Fibroblast of the conjunctiva (primary cell): ENCODE measurements at places on chromosomes 2 and 18.

GRCh38 chr18:51561821-51562220 is 364.3 kb upstream of the MEX3C start:
- DNase-seq = no peak

- no peak for DNase-seq
These were observed 70.5 kb downstream of the FAM168B start for GRCh38 chr2:131022731-131023130.

DNA sequence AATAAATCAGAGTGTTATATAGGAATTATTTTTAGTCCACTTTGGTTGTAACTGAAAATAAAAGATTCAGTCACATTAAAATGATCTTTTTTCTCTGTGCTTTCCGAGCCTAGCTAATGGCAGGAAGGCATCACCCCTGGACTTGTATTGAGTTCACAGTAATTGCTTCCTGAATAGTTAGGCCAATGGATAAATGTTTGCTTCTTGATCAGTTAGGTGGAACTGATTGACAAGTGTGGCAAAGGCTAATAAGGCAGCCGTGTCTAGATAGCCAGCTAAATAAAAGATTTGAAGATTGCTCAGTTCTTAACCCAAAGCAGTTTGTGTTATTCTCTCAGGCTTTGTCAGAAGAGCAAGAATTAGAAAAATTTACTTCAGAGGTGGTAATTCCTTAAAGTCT is 20.8 kb downstream of the FAM171B start:
- no peak for DNase-seq

DNA sequence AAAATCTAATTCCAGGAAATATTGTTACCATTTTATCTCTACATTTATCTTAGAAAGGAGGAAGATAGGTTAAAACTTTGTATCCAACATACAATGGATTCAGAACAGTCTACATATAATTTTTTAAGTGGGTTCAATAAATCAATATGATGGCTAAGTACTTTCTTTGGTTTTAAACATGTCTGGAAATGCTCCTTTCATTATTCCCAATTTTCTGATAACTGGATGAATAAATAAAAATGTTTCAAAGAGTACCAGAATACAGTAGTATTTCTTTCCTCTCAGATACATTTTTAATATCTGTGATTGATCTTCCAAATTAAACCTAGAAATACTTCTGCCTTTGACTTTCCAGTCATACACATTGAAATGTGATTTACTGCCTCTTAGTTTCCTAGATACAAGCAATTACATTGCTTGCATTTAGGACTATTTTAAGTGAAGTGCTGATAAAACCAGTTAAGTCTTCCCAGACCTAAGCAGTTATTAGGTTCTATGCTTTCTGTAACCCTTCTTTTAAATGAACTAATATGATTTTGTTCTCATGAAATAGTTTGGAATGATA is 283.5 kb downstream of the CCDC178 start:
- DNase-seq = no peak

- no peak for DNase-seq
These were observed 21.2 kb downstream of the CAPG start for GRCh38 chr2:85388878-85389538.

GRCh38 chr2:4528773-4529172 is 825.4 kb downstream of the DCDC2C start:
- DNase-seq = no peak

GRCh38 chr18:48108136-48108535 is 177.7 kb upstream of the SMAD2 start:
- no peak for DNase-seq

DNA sequence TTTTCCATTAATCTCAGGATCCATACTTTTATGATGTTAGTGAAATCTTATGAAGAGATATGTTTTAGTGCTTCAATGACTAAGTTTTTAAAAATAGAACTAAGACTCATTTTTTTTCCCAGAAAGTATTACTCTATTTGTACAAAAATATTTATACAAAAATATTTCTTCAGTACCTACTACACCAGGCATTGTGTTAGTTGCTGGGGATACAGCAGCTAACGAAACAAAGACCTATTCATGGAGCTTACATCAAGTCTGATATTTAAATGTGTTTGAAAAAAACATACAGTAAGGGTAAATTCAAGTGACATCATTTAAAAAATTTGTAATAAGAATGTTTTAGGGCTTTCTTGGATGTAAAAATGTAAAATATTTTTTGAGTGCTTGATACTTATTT is 11.6 kb downstream of the VAPA start:
- DNase-seq = no peak

DNA sequence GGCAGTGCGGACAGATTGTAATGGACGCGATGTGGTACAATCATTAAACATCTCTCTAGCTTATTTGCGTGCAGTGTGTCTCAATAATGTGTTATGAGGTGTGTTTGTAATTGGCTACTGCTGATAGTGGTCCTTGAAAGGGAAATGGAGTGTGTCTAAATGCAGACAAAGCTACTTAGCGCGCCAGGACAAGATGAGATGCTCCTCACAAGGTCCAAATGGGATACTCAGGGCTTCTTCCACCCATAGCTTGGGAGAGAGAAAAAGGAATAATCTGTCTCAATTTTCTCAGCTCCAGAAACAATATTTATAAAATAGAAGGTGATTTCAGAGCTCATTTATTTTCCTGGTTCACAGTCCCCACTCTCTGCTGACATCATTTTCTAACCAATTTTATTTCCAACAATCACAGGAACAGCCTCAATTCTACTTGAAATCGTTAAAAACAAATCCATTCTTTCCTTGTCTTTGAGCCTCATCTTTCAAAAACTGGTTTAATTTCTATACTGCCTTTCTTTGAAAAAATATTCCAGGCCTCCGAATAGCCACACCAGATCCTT is 28.5 kb downstream of the GALNT14 start:
- DNase-seq = no peak

DNA sequence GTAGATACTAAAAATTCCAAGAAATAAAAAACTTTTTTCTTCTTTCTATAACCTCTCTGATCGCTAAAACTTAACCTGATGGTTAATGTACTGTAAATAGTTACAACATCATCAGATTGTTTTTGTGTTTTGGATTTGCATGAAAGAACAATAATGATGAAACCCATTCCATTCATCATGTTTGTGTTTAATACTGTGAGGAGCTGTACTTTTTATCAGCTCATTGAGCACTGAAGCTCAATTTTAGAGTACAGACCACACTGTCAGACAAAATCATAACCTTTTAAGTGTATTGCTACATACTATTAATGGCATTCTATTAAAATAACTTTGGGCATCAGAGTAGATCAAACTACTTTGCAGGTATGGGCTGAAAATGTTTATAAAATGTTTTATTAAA is 14.8 kb upstream of the BBS5 start:
- no peak for DNase-seq

GRCh38 chr18:36770315-36770946 is 58.4 kb downstream of the TPGS2 start:
- no peak for DNase-seq

DNA sequence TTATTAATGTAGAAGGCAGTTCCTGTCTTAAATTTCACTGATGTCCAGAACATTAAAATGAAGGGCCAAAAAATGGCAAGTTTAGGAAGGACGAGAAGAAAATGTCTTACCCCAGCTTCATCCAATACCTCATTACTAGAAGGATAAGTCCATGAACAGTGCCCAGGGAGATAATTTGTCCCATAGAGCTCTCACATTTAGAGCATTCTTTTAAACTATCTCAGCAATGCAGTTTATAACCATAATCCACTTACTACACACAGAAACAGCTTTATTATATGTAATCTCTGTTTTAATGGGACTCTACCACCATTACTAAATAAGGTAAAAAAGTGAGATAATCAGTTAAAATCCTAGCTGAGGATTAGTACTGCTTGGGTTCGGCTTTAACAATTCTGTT is 142.5 kb downstream of the PARD3B start:
- no peak for DNase-seq

DNA sequence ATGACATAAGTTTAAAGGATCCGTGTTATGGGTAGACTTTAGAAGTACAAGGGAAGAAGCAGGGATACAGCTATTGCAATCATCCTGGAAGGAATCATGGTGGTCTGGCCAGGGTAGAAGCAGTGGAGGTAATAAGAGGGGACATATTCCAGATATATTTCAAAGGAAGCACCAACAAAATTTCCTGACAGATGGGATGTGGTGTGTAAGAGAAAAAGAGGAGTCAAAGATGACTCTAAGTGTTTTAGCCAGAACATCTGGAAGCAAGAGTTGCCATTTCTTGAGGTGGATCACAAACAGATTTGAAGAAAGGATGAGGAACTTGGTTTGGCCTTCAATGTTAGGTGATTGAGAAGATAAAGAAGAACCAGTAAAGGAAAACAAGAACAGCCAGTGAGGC is 133.1 kb upstream of the CTAGE1 start:
- no peak for DNase-seq

GRCh38 chr18:33097126-33097525 is 324.3 kb upstream of the KLHL14 start:
- no peak for DNase-seq

GRCh38 chr2:127829845-127830246 is 18.9 kb upstream of the WDR33 start:
- no peak for DNase-seq

DNA sequence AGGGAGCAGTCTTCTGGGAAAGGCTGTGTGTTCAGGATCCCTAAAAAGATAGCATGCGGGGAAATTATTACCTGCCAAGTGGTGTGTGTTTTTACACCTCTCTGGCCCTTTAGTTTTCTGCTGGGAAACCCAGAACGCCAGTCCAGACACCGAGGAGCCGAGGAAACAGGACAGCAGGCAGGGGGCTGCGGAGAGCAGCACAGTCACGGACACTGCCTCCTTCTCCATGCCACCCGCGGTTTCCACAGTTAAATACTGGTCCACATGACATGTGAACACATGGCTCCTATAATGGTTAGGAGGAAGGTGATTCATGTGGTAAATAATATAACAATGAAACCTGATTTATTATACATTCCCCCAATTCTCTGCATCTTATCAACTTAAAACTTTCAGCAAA is 20.4 kb downstream of the CNOT11 start:
- no peak for DNase-seq

GRCh38 chr2:127407661-127408003 is 10.6 kb upstream of the PROC start:
- DNase-seq = no peak

GRCh38 chr2:106275971-106276370 is 81.9 kb upstream of the UXS1 start:
- no peak for DNase-seq

- no peak for DNase-seq
These were observed 612 bp downstream of the DIPK1C start for GRCh38 chr18:74456349-74457042.

GRCh38 chr2:73896362-73897239 is 3.8 kb downstream of the ACTG2 start:
- peak; percentile 68 for DNase-seq

GRCh38 chr2:119657466-119658145 is 21.4 kb upstream of the TMEM177 start:
- DNase-seq = no peak

- DNase-seq = no peak
These were observed 571.9 kb upstream of the PKDCC start for GRCh38 chr2:41475959-41476358.

- DNase-seq = no peak
These were observed 5.1 kb downstream of the TRIB2 start for GRCh38 chr2:12721566-12722446.

DNA sequence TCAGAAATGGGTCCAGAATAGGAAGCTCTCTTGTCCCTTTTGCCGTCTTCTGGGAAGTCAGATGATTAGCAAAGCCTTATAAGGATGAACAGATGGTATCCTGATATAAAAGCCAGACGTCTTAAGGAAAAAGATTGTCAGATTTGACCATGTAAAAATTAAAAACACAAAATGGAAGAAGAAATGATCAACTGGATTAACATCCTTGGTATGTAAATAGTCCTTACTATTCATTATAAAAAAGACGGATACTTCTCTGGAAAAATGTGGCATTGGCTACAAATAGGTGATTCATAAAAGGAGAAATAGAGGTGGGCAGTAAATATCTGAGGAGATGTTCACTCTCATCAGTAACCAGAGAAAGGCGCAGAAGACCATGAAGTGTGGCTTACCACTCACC is 33.7 kb upstream of the SCLY start:
- no peak for DNase-seq

DNA sequence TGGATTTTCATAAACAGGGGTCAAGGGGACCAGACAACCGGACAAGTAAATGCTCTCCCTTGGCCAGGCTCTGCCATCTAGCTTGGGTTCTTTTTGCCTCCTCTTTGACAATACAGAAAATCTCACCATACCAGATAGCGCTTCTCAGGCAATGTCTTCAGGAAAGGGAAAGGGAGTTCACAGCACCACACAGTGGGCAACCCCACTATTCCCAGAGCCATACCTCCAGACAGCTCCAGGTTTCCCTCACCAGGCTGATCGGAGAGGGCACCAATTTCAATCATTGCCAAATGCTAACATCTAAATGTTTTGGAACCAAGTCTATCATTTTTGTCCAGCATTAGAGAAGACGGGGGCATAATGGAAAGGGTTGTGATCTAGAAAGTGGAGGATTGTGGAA is 28.1 kb downstream of the CCDC68 start:
- no peak for DNase-seq

GRCh38 chr2:102438111-102438510 is 15.2 kb downstream of the IL18RAP start:
- DNase-seq = no peak

- DNase-seq = no peak
These were observed 57.2 kb downstream of the NYAP2 start for GRCh38 chr2:225456619-225457260.

GRCh38 chr2:183967756-183968155 is 630.6 kb upstream of the ZNF804A start:
- DNase-seq = no peak

- DNase-seq = no peak
These were observed 112.0 kb downstream of the TRABD2A start for GRCh38 chr2:84768840-84769239.

DNA sequence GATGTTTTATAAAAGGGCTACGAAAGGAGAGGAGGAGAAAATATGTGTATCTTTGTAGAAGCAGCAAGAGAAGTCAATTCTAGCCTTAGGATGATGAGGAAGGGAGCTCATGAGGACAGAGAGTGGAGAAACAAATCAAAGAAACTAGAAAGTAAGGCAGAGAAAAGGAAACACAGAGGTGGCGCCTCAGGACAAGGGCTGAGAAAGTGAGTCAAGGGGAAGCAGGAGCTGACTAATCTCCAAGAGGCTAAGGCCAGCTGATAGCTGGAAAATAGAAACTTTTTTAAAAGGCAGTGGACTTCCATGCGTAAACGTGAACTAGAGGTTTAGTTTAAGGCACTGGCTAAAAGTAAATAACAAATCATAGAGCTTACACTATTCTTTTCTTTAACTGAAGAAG is 173.3 kb downstream of the ANKRD44 start:
- DNase-seq = no peak

DNA sequence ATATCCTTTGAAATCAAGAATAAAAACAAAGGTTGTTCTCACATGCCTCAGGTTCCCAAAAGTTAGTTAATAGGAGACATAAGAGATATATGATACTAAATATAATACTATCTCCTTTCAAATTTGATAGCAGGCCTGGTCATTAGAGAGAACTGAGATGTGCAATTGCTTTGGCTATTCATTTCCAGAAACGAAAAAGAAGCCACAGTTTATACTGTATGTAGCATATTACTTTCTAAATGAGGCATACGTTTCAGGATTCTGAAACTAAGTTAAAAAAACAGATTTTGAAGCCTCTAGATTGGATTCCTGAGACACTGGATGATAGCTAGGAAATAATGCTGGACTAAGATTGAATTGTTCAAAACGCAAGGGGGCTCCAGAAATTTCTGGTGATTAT is 7.1 kb downstream of the PPP1R1C start:
- no peak for DNase-seq

- no peak for DNase-seq
These were observed 19.7 kb upstream of the SAG start for GRCh38 chr2:233287871-233288270.
